ENCODE measurements at places on chromosomes 4 and X.

DNA sequence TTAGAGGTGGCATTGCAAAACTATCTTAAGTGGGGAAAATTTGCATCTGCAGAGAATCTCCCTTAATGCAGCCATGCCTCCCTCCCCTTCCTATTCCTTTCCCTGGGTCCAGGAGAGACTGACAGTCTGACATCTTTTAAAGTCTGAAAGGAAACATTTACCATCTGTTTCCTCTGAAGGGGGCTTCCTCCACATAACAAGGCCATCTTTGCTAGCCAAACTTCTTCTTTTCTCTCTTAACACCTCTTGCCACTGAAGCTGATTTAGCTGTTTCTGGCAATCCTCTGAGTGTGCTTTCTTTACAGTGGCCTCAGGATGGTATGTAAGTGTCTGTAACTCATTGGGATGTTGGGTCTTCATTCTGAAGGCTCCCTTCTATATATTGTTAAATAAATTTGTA lies 34.6 kb upstream of the AADAT start:
- DNase-seq: no peak

DNA sequence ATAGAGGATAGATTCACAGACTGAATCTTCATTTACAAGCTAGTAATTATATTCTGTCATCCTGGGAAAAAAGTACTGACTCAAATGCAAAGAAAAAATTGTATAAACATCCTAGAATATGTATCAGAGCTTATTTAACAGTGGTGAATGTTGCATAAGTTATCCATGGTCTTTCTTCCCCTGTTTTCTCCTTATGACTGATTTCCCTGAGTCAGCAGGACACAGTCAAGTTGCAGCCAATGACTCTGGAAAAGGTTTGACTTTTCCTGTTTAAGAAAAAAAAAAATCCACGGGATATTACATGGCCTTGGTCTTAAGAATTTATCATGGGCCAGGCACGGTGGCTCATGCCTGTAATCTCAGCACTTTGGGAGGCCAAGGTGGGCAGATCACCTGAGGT lies 36.5 kb downstream of the INPP4B start:
- no peak for DNase-seq

- DNase-seq: no peak
Measured at GRCh38 chr4:8575457-8575856, 4.7 kb upstream of the GPR78 start.

DNA sequence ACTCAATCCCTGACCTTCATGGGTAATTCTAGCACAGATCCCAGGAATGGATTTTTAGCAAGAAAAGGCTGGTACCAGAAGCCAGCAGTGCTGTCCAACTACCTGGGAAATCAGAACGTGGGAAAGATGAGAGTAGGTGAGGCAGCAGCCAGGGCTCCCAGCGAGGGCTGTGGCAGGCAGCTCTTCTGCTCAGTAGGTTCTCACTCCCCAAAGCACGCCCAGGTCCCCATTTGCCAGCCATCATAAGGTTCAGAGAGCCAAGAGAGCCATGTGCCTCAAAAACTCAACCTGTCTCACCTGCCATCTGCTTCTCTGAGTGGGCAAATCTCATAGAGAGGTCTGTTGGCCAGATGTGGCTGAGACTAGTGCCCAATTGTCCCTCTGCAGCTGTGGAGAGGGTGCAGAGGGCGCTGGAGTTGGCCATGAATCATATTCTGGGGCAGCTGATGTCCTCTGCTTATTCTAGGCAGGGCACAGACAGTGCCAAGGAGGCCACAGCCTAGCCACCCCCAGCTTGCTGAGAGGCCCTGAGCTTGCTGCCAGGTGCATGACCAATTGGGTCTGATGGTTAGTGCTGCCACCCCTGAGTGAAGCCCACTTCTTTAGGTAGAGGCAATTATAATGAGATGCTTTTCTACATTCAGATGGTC lies 81.7 kb upstream of the GATB start:
- DNase-seq: no peak

GRCh38 chrX:63718010-63718694 lies 66.9 kb downstream of the ARHGEF9 start:
- DNase-seq: no peak

DNA sequence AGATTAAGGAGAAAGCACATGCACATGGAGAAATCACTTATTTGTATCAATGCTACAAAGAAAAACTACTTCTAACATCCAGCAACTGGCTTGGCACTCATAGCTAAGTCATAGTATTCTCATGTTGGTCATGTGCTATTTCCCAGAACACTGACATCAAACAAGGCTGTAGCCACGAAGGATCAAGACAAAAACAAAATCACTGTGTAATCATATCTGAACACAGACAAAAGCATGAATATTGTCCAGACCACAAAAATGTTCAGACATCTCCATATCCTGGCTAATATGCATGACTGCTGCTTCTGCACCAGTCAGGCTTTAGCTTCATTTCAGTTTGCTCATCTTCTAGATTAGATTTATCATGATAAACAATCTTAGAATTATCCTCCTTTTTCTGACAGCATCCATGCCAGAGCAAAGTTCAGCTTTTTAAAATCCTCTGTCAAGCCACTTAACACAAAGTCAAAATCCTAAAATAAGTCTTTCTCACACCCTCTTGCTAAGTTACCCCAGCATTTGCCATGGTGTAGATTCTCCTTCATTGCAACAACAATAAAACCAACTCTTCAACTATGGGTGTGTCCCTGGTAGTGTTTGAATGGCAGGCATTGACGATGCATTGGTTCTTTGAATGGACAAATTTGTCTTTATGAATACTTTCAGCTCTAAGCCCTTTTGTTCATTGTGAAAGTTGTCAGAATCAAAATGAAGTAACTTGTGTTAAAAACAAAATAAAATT lies 39.1 kb upstream of the NPFFR2 start:
- DNase-seq: no peak

DNA sequence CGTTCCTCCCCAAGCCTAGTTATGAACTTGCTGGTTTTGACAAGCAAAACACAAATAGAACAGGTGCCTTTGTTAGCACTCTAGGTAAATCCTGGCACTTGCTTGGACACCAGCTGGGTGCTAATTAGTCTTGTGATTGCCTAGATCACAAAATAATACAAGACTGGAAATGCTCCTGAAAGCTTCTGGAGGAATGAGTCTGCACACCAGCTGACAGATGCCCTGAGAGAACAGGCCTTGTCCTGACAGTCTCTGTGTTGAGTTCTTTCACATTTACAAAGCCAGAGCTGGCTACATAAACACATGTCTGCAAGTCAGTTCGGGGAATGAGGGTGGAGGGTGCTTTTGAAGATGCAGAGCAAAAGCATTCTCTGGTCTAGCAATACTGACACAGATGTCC lies 93.8 kb downstream of the ELOVL6 start:
- DNase-seq: no peak

Data from stimulated activated CD8-positive, alpha-beta memory T cell treated with anti-CD3 and anti-CD28 coated beads, Interleukin-15, amount 100 ng/mL, for 48 hours (primary cell).